ENCODE measurements at places on chromosomes 7 and 10. TPM values are rescaled to one million over a fixed set of nuclear protein-coding genes. Genes with fewer than 3 reads are reported as not detected.

Gene PLEKHS1
- not detected for total RNA-seq

GRCh38 chr7:43099750-43100149 lies 12.7 kb upstream of the HECW1 start:
- no peak for DNase-seq
- H3K4me3 ChIP-seq = no peak overlapping the region
- H3K36me3 ChIP-seq = no peaks in the 10 kb centered on the region
- no peaks in the 10 kb centered on the region for H3K4me1 ChIP-seq

Gene PLAC9
- total RNA-seq = 27.5 TPM

- no peak overlapping the region for H3K4me3 ChIP-seq
- peaks cover 3% of the 10 kb centered on the region for H3K27me3 ChIP-seq
- no peak for DNase-seq
- H3K4me1 ChIP-seq = peaks cover 5% of the 10 kb centered on the region
- H3K36me3 ChIP-seq = peaks cover 3% of the 10 kb centered on the region
These were observed 8.4 kb upstream of the PGAM2 start for GRCh38 chr7:44073664-44074348.

DNA sequence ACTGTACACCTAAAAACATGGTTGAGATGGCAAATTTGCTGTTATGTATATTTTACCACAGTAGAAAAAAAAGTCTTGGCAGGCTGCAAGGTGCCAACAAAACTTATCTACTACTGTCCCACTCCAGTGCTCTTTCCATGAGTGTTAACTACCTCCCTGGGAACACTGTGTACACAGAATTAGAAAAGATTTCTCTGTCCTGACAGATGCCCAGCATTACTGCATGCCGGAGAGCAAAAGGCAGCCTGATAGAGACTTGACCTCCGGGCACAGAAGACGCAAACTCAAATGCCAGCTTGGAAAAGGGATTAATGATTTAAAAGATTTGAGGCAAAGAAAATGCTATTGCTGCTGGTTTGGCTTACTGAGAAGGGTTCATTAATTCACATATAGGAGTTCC lies 228.8 kb downstream of the TMEM178B start:
- H3K27ac ChIP-seq = no peak overlapping the region
- H3K36me3 ChIP-seq = peaks cover 7% of the 10 kb centered on the region
- H3K27me3 ChIP-seq = no peaks in the 10 kb centered on the region
- no peak overlapping the region for H3K4me3 ChIP-seq
- H3K4me1 ChIP-seq = no peaks in the 10 kb centered on the region

- peaks cover 7% of the 10 kb centered on the region for H3K36me3 ChIP-seq
- no peak overlapping the region for H3K4me3 ChIP-seq
These were observed 135.4 kb upstream of the FZD1 start for GRCh38 chr7:91128683-91129348.

Gene EGFR
- 2.3 TPM for total RNA-seq

GRCh38 chr7:91527460-91527859 lies 263.2 kb downstream of the FZD1 start:
- peaks cover 4% of the 10 kb centered on the region for H3K36me3 ChIP-seq
- no peaks in the 10 kb centered on the region for H3K4me1 ChIP-seq
- no peak for DNase-seq
- no peaks in the 10 kb centered on the region for H3K27me3 ChIP-seq
- no peak overlapping the region for H3K4me3 ChIP-seq

- no peak overlapping the region for H3K4me3 ChIP-seq
- H3K4me1 ChIP-seq = peaks cover 36% of the 10 kb centered on the region
- no peaks in the 10 kb centered on the region for H3K27me3 ChIP-seq
- H3K36me3 ChIP-seq = no peaks in the 10 kb centered on the region
- H3K27ac ChIP-seq = no peak overlapping the region
These were observed 82.3 kb downstream of the COL13A1 start for GRCh38 chr10:69884024-69884367.

DNA sequence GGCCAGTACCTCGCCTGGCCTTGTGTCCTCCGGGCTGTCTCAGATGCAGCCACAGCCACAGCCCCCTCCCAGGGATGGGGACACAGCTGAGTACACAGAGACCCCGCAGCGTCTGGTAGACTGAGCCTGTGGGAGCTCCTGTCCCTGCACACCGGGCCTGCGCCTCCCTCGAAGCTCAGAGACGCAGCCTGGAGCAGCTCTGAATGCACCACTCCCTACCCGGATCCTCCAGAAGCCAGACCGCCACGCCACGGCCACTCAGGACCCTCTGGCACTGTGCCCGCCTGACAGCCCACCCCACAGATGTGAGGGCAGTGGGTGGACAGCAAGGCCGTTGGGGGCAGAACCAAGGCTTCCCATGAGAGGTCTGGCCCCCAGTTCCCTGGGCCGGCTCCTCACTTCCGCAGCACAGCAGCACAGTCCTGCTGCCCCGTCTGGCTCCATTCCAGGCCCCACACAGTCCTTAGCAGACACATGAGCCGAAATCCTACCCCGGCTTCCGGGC lies 40.8 kb downstream of the PAPOLB start:
- H3K27me3 ChIP-seq = no peaks in the 10 kb centered on the region

Gene TNS3
- 26.4 TPM for total RNA-seq

DNA sequence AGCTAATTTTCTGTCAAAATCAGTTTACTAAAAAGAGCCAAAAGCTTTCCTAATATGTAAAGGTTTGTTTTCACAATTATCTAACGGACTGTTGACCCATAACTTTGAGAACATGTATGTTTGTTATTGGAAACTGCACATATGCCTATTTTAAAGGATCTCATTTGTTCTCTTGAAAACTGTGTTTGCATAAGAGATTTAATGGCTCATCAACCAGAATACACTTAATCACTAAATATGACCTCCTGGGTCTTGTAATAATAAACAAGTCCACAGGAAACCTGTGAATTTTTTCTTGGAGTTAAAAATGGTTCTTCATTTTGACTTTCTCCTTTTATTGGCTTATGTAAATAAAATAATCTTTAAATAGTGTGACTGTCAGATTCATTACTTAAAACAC lies 48.3 kb upstream of the STEAP1B start:
- peaks cover 52% of the 10 kb centered on the region for H3K27me3 ChIP-seq
- no peaks in the 10 kb centered on the region for H3K36me3 ChIP-seq
- no peak overlapping the region for H3K27ac ChIP-seq
- no peak for DNase-seq
- H3K4me1 ChIP-seq = peaks cover 11% of the 10 kb centered on the region
- H3K4me3 ChIP-seq = no peak overlapping the region

Gene ANKRD61
- 0.80 TPM for total RNA-seq

Gene SPDYE9
- not detected for total RNA-seq

GRCh38 chr7:44617225-44617890 lies 10.9 kb downstream of the OGDH start:
- H3K27ac ChIP-seq = no peak overlapping the region
- H3K4me1 ChIP-seq = peaks cover 21% of the 10 kb centered on the region
- peaks cover 2% of the 10 kb centered on the region for H3K36me3 ChIP-seq
- DNase-seq = no peak
- no peaks in the 10 kb centered on the region for H3K27me3 ChIP-seq

GRCh38 chr7:8785081-8785480 lies 351.7 kb downstream of the NXPH1 start:
- no peaks in the 10 kb centered on the region for H3K36me3 ChIP-seq
- no peak for DNase-seq
- no peak overlapping the region for H3K4me3 ChIP-seq
- no peaks in the 10 kb centered on the region for H3K4me1 ChIP-seq
- H3K27ac ChIP-seq = no peak overlapping the region

Gene FZD8
- 3.5 TPM for total RNA-seq

Gene SORCS1
- 9.1 TPM for total RNA-seq

Gene PTF1A
- total RNA-seq = not detected

DNA sequence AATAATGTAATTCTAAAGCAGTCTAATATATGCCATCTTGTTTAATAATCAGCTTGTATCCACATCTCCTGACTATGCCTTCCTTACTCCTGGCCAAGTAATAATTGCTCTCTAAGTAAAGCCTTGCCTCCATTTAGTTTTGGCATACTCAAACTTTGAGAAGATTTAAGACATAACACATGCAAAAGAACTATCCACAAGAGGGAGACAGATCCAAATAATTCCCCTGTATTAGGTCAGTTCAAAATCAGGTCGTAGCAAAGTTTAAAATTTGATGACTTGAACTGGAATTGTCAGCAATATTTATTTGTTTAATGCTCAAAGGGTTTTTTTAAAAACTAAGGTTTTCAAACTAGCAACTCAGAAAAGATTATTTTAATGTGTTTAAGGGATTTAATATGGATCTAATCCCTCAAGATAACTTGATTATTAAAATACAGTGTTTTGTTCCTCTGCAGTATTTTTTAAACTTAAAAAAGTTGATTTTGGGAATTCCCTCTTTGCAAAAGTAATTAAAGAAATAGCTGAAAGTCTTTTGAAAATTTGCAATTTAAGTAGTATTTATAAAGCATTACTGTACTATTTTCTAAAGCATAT lies 95.3 kb downstream of the HDAC9 start:
- H3K4me1 ChIP-seq = peaks cover 8% of the 10 kb centered on the region
- H3K27me3 ChIP-seq = no peaks in the 10 kb centered on the region
- peaks cover 5% of the 10 kb centered on the region for H3K36me3 ChIP-seq

Gene C7orf33
- not detected for total RNA-seq

- no peaks in the 10 kb centered on the region for H3K4me1 ChIP-seq
- no peak for DNase-seq
- H3K4me3 ChIP-seq = no peak overlapping the region
- H3K27ac ChIP-seq = no peak overlapping the region
- H3K27me3 ChIP-seq = no peaks in the 10 kb centered on the region
These were observed 209.4 kb downstream of the POU6F2 start for GRCh38 chr7:39187130-39187529.

DNA sequence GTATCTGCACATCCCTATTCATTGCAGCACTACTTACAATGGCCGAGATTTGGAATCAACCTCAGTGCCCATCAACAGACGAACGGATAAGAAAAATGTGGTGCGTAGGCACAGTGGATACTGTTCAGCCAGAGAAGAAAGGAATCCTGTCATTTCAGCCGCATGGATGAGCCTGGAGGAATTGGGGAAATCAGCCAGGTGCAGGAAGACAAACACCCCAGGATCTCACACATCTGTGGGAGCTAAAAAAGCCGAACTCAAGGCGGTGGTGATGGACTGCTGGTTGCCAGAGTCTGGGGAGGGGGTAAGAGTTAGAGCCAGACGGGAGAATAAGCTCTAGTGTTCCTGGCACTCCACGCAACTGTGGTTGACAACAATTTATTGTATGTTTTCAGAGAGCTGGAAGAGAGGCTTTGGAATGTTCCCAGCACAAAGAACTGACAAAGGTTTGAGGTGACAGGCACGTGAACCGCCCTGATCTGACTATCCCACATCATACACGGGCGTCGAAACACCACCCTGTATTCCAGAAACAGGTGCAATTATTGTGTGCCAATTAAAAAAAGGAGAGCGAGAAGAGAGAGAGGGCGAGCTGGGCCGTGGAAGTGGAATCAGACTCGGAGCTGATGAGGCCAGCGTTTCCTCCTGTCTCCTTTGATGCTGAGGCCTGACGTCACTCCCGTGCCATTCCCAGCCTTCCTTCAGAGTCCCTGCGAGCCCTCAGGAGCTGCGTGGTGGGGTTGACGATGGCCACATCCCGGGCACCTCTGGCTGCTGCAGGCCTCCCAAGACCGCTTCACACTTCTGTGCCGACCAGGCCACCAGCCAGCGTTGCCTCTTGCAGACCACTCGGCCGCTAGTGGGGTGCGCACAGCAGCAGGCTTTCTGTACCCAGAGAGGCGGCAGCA lies 189.5 kb downstream of the DNAJB6 start:
- no peak for DNase-seq
- no peak overlapping the region for H3K27ac ChIP-seq
- peaks cover 18% of the 10 kb centered on the region for H3K4me1 ChIP-seq
- H3K27me3 ChIP-seq = no peaks in the 10 kb centered on the region
- no peak overlapping the region for H3K4me3 ChIP-seq

DNA sequence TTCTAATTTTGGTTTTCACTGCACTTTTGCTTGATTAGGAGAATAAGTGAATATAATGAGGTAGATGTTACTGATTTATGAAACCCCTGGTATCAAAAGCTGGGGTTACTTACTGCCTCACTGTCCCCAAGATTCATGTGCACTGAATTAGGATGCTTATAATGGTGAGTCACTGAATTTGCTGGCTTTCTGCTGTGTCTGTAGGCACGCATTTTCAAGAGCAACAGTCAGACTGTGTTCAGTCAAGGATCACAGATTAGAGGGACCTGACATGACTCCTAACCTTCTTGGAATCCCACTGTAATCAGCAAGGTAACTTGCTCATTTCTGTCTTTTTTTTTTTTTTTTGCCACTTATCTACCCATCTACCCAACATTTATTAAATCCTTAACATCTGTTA lies 59.7 kb downstream of the GPR85 start:
- H3K36me3 ChIP-seq = no peaks in the 10 kb centered on the region
- H3K27me3 ChIP-seq = no peaks in the 10 kb centered on the region
- H3K27ac ChIP-seq = no peak overlapping the region

DNA sequence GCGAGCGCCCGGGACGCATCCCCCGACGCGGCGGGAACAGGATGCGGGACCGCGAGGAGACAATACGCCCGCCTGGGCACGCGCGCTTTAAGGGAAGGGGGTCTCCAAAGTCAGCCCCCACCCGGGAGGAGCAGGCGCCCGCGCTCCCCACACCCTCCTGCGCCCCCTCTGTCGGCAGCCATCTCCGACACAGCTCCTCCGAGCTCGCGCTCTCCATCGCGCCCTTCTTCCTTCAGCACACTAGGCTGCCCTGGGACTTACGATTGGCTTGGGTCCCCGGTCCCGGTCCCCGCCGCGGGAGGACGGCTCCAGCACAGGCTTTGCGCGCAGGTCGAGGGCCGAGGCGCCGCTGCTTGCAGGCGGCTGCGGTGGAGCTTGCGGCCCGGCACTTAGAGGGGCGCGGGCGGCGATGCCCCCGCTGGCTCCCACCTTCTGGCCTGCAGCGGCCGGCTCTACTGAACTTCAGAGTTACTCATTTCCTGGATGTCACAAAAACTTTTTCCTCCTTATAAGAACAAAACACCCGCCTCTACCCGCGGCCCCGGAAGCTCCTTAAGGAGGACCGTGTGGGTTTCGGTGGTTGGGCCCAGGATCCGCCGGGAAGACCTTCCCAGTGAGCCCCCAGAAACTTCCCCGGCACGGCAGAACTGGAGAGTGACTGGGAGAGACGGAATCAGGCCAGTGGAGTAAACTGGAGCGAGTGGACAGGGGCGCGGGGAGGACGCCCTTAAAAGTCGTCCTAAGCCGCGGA lies at the start of gene ITPRIP:
Gene ITPRIP, minus strand, starts transcription at position 481 of the 751 bp plus-strand sequence. CDS start 22,414 bp downstream, outside the sequence.
- DNase-seq = peak; percentile 59
- peak within 1 kb of the TSS; percentile 99 for H3K27ac ChIP-seq
- peak within 1 kb of the TSS; percentile 94 for H3K4me3 ChIP-seq
- no peaks in the 10 kb centered on the region for H3K36me3 ChIP-seq

- no peak overlapping the region for H3K4me3 ChIP-seq
- H3K36me3 ChIP-seq = no peaks in the 10 kb centered on the region
- H3K27me3 ChIP-seq = no peaks in the 10 kb centered on the region
- DNase-seq = no peak
These were observed 21.4 kb downstream of the KDM7A start for GRCh38 chr7:140155428-140155827.

Data from neural crest cell (in vitro differentiated cells).